Stimulated activated CD8-positive, alpha-beta memory T cell treated with anti-CD3 and anti-CD28 coated beads, Interleukin-7, amount 100 ng/mL, for 1 hour (primary cell): ENCODE measurements at places on chromosomes 12 and 14.

GRCh38 chr12:51886021-51886710 is 1.7 kb upstream of the ANKRD33 start:
- DNase-seq, result no peak

- DNase-seq, result no peak
These were observed 13.0 kb upstream of the P2RX4 start for GRCh38 chr12:121196902-121197301.

DNA sequence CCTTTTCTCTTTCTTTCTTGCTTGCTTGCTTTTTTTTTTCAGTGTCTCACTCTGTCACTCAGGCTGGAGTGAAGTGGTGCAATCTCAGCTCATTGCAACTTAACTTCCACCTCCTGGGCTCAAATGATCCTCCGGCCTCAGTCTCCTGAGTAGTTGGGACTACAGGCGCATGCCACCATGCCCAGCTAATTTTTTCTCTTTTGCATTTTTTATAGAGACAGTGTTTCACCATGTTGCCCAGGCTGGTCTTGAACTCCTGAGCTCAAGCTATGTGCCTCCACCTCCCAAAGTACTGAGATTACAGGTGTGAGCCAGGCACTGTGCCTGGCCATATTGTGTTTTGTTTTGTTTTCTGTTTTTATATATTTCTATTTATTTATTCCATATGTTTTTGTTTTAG is 461.0 kb downstream of the ADAMTS20 start:
- no peak for DNase-seq

DNA sequence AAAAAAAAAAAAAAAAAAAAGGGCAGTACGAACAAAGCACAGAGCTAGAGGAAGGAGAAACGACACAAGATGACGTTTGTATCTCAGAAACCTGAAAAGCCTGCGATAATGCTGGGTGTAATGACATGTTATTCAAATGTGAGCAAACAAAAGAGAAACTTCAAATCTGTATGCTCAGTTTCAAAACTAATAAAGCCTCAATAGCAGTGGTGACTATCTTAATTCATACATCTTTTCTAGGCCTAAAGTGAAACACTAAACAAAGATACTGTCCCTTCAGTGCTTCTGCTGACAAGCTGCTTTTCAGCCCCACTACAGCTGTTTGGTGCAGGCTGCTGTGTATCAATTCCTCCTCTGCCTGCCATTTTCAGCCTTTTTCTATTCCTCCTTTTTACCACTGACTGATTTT is 15.8 kb downstream of the ITPR2 start:
- no peak for DNase-seq

DNA sequence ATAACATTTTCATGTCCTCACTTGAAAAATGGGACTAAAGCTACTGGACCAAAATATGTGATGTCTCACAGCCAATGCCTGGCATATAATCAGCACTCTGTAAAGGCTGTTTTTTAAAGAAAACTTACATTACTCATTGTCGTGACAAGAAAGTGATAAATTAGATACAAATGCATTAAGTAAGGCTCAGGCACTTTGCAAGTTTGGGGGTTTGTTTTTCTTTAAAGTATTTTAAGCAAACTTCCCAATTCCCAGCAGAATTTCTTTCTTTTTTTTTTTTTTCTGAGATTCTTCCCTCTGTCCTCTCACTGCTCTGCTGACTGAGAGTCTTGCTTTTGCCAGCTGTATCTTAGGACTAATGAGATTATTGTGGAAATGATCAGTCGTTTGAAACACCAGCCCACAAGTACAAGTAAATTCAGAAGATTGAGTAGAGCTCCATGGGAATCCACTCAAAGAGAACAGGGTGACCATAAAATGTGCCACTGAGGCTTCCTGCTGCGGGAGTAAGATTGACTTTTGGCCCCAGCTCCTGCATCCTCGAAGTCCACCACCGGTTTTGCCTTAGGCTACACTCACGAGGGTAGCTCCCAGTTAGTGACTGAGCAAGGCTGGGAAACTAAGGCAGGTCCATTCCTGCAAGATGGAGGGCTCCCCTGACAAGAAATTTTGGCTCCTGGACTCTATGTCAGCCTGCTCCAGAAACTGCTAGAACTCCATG is 82.8 kb downstream of the TMTC1 start:
- no peak for DNase-seq

DNA sequence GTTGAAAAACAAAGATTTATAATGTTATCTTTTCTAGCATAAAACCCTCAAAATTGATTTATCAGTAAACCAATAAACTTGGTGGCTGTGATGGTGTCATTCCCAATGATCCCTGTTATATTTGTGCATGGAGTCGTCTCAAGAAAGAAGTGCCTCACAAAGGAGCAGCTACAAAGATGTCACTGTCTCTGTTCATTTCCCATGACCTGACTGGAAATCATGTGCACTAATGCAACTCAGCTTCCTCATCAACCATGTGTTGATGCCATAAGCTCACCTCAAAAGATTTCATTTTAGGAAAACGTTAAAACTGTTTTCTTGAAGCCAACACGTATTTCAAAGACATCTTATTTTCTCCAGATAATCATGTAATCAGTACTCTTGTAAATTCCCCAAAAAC is 28.8 kb downstream of the CLEC1A start:
- DNase-seq, result no peak

GRCh38 chr14:28875934-28876571 is 109.5 kb downstream of the FOXG1 start:
- no peak for DNase-seq

- no peak for DNase-seq
These were observed 151.4 kb downstream of the KCNC2 start for GRCh38 chr12:75058228-75058627.

- no peak for DNase-seq
These were observed 68.2 kb upstream of the EVL start for GRCh38 chr14:99996951-99997571.

GRCh38 chr12:96766232-96766631 is 140.8 kb upstream of the NEDD1 start:
- no peak for DNase-seq

DNA sequence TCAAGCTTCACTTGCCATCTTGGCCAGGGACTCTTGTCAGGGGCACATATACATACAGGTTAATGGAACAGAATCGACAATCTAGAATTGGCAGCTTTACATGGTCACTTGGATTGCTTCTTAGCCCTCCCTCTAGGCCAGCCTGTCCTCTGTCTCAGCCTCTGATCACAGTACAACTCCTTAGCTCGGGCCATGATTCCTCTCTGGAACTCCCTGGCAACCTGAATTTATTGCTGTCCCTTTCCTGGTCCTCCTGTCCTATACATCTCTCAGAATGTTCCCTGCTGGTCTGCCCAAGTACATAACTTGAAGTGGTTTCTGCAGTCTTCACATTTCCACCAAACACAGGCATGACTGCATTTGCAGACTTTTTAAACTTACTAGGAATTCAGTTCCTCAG is 79.9 kb upstream of the CCDC175 start:
- DNase-seq, result no peak

- no peak for DNase-seq
These were observed 66.9 kb downstream of the DNAH10 start for GRCh38 chr12:123828854-123829547.

- no peak for DNase-seq
These were observed 169.9 kb upstream of the HIF1A start for GRCh38 chr14:61525293-61526011.

GRCh38 chr12:26273811-26274210 is 78.4 kb downstream of the SSPN start:
- no peak for DNase-seq

DNA sequence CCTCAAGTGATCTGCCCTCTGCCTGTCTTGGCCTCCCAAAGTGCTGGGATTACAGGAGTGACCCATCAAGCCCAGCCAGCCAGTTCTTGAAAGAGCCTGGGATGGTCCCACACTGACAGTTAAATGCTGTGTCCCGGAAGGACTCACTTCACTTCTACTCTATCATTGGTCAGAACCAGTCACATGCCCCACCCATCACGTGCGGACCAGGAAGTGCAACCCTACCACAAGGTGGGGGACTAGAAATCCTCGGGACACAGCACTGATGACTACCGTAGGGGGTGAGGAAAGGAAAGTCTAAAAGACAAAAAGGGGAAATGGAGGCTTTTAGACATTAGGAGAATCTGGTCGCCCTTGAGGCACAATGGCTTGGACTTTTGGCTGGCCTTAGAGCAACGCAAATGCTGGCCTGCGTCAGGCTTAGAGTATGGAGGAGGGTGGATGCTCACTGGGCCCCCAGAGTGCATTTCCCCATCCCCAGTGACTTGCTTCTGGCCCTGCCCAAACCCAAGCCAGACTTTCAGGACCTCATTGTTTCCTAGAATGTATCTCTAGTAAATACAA is 207.7 kb downstream of the TTC8 start:
- DNase-seq, result no peak

DNA sequence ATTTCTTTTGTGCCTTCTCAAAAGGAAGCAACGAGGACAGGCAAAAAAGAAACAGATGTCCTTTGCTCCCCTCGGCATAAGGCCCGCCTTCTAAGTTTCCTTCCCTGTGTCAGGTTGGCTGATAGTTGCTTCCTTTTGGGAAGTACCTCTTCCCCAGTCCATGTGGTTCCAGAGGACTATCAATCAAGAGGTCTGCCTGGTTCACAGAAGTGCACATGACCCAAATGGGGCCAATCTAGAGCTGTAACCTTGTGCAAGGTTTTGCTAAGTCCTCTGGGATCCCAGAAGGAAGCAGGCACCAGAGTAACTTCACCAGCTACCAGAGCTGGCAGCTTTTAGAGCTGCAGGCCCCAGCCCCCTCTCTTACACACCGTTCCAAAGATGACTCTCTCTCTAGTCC is 42.6 kb downstream of the TMEM63C start:
- no peak for DNase-seq

- no peak for DNase-seq
These were observed 5.0 kb downstream of the BIN2 start for GRCh38 chr12:51318846-51319599.

DNA sequence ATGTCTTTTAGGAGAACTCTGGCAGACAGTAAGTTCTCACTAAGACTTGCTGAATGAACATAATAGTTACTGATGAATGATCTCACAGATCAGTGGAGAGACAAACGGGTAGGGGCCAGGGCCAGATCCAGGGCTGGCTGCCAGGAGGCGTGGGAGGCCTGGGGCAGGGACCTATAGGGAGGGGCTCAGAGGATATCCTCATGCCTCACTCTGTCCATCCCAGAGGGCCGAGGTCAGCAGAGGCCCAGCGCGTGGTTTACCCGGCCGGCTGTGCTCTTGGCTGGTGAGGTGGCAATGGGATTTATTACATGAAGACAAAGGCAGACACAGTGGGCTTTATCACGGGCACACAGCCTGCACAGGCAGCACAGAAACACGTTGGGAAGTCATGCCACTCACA is 85.4 kb downstream of the CHGA start:
- DNase-seq, result no peak

- DNase-seq, result no peak
These were observed 822 bp upstream of the SOX5 start for GRCh38 chr12:23950210-23950774.

GRCh38 chr14:30180219-30180618 is 252.6 kb upstream of the PRKD1 start:
- no peak for DNase-seq

DNA sequence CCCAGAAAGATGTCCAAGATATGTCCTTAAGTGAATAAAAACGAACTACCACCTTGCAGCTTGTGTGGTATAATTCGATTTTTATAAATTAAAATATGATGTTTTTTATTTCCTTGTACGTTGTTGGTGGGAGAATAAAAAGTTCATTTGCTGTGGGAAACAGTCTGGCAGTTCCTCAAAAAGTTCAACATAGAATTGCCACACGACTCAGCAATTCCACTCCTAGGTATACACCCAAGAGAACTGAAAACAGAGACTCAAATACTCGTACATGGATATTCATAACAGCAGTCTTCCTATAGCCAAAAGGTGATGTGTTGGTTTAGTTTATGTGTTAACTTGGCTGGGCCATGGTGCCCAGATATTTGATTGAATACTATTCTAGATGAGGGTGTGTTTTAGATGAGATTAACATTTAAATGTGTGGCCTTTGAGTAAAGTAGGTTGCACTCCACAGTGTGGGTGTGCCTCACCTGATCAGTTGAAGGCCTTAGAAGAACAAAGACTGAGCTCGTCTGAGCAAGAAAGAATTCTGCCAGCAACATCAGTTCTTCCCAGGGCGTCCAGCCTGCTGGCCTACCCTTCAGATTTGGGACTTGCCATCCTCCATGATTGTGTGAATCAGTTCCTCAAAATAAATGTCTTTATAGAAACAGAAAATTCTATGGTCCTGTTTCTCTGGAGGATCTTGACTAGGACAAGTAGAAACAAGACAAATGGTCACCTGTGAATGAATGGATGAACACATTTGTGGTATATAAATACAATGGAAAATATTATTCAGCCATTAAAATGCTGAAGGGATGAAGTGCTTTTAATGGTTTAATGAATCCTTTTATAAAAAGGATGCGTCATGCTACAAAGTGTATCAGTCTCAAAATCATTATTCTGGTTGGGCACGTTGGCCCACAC is 5.1 kb upstream of the DENR start:
- DNase-seq, result no peak

DNA sequence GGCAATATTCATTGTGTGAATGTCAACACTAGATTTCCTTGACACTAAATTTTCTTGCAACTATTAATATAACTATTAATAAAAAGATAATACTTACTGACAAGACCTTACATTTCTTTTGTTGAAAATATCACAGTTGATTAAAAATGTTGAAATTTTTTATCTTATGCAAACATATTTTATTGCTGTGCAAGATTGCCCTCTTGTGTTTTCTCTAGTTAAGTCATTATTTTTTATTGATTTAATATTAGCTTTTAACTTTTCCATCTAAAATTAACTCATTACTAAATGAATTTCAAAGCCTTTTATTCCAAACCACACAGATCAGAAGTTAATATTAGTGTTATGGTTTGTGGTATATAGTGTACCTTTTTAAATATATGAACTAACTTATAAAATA is 11.7 kb upstream of the NAA30 start:
- no peak for DNase-seq

DNA sequence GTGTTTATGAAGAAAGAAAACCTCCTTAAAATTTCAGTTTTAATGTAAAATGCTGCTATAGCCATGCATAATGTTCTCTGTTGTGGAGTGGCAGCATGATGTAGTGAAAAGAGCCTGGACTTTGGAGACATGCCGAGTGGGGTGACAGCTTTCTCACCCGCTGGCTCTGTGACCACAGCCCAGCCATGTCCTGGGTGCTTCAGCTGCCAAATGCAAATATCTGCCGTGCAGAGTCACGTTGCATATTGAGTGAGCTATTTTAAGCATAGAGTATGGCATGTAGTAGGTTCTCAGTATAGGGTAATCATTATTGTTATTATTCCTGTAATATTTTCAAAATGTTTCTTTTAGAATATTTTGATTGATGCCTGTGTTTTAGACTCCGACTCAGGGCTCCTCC is 15.5 kb upstream of the TCTN2 start:
- no peak for DNase-seq
